ENCODE measurements at places on chromosomes 13 and 19. TPM values are rescaled to one million over a fixed set of nuclear protein-coding genes. Genes with fewer than 3 reads are reported as not detected.

The TUBGCP3 gene
- polyA plus RNA-seq = 16.7 TPM

GRCh38 chr13:67880916-67881315 lies 650.8 kb upstream of the PCDH9 start:
- DNase-seq = no peak

GRCh38 chr13:109776575-109776974 lies 9.8 kb downstream of the IRS2 start:
- no peak for DNase-seq

- no peak for DNase-seq
These were observed 2.3 kb downstream of the MCF2L start for GRCh38 chr13:112971288-112971643.

GRCh38 chr19:4508698-4509097 lies 9.6 kb downstream of the PLIN4 start:
- no peak for DNase-seq

The DOCK6 gene
- 12.2 TPM for polyA plus RNA-seq

GRCh38 chr13:79674765-79675515 lies 194.0 kb downstream of the NDFIP2 start:
- DNase-seq = no peak

GRCh38 chr13:47119575-47120235 lies 222.9 kb upstream of the HTR2A start:
- DNase-seq = no peak

- DNase-seq = no peak
These were observed 99.5 kb downstream of the ZNF675 start for GRCh38 chr19:23587546-23587945.

DNA sequence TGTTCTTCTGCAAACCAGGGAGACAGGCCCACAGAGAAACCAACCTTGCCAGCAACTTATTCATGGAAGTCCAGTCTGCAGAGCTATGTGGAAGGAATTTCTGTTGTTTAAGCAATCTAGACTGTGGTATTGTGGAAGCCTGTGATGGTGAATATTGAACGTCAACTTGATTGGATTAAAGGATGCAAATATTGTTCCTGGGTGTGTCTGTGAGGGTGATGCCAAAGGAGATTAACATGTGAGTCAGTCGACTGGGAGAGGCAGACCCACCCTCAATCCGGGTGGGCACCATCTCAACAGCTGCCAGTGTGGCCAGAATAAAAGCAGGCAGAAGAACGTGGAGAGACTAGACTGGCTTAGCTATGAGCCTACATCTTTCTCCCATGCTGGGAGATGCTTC lies 606.0 kb downstream of the EFNB2 start:
- no peak for DNase-seq

DNA sequence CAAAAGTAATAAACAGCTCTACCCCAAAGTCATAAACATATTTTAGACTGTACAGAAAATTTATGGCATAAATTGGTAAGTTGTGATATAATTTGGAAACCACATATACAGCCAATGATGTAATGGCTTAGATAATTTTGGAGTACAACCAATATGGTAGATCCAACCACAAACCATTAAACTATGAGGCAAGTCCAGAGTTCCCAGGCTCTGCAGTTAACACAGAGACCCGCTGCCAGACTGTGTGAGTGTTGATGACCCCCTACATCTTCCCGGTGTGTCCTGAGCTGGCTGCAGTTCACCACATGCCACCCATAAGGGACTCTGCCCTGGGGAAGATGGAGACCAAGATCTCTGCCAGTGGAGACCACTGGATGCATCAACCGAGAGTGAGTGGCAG lies 9.9 kb upstream of the SERPINE3 start:
- no peak for DNase-seq

GRCh38 chr13:110536006-110536693 lies 25.4 kb downstream of the RAB20 start:
- no peak for DNase-seq

DNA sequence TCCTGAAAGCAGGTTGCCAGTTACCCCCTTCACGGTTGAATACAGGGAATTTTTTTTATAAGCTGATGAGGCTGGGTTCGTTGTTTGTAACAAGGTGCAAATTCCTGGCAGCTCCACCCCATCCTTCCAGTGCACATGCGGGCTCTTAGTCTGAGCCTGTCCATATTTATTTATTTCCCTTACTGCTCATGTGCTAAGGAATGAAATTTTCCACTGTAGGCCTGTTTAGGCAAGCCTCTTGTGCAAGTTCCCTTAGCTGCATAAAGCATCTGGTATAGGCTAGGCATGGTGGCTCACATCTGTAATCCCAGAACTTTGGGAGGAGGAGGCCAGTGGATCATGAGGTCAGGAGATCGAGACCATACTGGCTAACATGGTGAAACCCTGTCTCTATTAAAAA lies 560.9 kb upstream of the PCDH9 start:
- DNase-seq = no peak

- DNase-seq = no peak
These were observed 152.5 kb upstream of the MAB21L1 start for GRCh38 chr13:35629026-35629425.

The SBK2 gene
- polyA plus RNA-seq = 7.1 TPM

DNA sequence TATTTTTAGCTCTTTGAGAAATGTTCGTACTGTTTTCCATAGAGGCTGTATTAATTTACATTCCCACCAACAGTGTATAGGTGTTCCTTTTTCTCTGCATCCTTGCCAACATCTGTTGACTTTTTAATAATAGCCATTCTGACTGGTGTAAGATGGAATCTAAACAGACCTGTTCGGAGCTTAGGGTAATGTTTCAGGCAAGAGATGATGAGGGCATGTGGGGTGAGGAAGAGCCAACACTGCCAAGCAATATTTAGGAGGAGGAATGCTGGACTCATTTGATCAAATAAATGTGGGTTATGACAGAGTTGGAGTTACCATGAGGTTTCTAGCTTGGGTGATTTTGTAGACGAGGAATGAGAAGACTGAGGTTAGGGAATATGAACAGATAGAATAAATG lies 382.9 kb downstream of the KLF12 start:
- DNase-seq = no peak

GRCh38 chr19:46860846-46861690 lies at the start of gene ARHGAP35:
Gene ARHGAP35 (plus strand): TSS chr19:46860997. CDS start chr19:46918676, 57,679 bp downstream.
- DNase-seq = no peak
